ENCODE measurements at places on chromosomes 6 and 20. TPM values are rescaled to one million over a fixed set of nuclear protein-coding genes. Genes with fewer than 3 reads are reported as not detected.
A peak's percentile ranks its signal among the peaks of the same experiment; 100 is the strongest.

GRCh38 chr6:154229786-154230185 is 126.8 kb downstream of the IPCEF1 start:
- peak; percentile 66 for DNase-seq

GRCh38 chr6:35948725-35949124 is 27.8 kb upstream of the SRPK1 start:
- DNase-seq: no peak

- DNase-seq: no peak
Measured at GRCh38 chr6:143283887-143284645, 166.4 kb downstream of the ADAT2 start.

DNA sequence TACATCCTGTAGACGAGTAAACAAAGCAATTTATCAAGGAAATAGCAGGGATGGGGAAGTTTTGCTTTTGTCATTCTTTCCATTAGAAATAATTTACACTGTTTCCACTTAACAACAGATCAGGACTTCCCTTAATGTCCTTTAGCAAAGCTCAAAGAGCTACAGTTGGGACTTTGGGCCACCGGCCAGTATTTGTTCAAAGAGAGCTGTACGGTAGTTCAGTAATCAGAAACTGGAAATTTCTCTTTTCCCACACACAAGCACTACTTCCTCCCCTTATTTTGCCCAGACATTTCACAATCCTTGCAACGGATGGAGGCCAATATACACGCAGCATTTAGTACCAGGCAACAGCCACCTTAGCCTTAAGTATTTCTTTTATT is 12.1 kb upstream of the HINT3 start:
- DNase-seq: no peak

GRCh38 chr20:38004416-38004815 is 28.8 kb downstream of the TTI1 start:
- DNase-seq: no peak

- DNase-seq: no peak
Measured at GRCh38 chr20:4490606-4491280, 231.0 kb upstream of the PRND start.

DNA sequence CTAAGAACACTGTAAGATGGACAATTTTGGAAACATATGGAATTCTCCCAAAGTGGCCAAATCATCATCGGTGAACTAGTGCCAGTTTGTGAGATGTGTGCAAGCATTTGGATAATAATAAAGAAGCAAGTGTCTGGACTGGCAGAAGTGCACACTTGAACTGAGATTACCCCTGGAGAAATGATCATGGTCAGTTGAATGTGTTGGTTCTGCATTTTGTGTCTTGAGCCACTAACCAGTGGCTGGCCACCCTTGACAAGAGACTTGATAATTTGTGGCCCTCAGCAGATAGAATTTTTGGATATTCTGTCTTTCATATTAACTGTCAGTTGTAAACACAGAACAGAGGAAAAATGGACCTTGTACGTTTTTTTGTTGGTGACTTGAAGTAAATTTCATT is 37.4 kb downstream of the CITED2 start:
- no peak for DNase-seq

DNA sequence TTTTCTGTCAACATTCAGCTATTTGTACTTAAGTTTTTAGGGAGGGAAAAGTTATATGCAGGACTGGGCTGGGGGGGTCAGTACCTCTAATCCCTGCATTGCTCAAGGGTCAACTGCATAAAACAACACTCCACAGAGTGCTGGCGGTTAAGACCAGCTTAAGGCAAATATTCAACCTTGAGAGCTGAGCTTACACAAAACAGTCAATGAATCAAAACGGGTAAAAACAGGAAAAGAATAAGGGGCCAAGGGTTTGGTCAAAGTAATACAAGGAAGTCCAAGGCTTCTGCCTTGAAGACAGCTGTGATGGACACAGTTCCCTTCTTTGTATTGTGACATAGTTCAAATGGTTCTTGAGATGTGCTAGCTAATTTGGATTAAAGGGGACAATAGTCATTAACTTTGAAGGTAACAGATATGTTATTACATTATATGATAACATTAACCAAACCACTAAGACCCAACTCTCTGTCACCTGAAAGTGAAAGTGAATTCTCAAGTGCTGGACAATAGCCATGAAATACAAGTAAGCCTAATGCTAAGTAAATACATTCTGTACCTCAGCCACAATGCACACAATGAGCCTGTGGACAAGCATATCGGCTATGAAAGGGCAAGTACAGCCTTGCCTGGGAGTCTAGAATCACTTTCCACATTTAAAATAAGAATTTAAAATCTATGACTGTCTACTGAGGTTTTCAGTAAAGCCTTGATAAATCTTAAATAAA is 106.8 kb downstream of the PDE10A start:
- DNase-seq: no peak

DNA sequence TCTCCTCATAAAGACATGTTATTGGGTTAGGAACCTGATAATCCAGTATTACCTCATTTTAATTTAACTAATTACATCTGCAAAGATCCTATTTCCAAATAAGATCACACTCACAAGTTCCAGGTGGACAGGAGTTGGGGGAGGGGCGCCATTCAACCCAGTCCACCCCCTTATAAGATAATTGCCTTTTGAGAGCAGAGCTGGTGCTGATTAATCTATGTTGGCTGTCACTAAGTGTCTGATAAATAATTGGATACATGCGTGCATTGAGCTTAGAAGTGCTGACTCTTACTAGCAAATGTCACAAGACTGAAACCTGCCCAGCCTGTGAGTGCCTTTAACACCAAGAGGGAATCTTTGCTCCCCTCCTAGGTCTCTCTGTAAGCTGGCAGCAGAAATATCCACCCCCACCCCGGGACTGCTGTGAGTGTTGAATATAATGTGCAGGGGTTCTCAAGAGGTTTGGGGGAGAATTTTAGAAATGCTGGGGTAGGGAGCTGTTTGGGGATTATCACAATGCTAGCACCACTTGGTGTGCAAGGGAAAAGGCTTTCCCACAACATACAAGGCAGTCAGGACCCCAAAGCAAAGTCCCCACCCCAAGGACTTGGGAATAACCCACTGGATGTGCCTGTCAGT is 87.5 kb downstream of the ANKRD60 start:
- DNase-seq: no peak

DNA sequence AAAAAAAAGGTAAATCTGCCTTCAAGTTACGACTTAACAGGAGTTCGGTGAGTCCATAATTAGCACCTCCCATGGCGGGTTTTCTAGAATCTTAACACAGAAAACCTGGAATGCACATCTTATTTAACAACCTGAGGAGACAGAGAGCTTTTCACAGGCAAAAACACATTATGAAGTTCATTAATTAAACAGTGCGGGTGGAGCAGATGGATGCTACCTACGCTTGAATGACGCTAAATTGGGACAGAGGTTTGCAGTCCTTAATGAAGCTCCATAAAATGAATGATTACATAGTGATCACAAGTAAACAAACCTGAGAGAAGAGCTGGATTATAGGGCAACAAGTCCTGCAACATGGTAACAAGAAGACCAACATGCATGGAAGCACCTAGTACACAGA is 81.0 kb downstream of the INSM1 start:
- no peak for DNase-seq

DNA sequence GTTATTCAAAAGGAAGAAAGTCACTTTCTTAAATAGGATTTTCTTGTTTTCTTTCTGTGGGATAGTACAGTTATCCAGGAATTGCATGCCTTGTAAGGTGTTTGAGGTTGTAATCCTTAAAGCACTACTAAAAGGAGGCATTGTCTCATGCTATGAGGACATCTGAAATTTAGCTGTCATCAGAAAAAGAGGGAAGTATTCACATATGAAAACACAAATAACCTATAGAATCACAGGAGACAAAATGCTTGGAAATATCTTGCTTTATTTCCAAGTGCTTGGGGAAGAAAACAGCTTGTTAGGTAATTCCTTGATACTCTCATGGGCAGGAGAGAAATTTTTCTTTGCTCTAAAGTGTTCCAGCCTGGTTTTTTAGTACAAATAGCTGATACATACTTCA is 40.1 kb downstream of the HECA start:
- no peak for DNase-seq

DNA sequence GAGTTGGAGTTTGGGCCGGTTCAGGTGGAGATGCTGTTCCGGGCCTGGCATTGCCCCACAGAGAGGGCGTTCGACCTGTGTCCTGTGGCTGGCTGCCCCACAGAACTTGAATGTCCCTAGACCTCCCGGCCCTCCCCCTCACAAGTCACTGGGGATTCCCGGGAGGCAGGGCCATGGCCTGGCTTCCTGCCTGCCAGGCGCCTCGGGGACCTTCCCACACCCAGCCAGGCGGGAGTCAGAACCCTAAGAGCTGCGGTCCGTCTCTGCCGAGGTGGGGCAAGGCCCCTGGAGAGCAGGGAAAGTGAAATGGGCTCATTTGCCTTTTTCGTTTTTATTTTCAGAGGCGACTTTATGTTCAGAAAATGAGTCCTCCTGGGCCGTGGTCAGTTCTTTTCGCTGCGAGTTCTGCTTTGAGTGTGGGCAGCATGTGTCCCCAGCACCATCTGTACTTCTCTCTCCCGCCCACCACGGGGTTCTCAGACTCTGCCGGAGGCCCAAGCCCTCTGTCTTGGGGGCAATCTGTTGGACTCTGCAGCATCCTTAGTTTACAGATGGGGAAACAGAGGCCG is 8.5 kb downstream of the RBM38 start:
- DNase-seq: peak; percentile 78

The CCN6 gene
- total RNA-seq: 0.19 TPM

The NMBR gene
- not detected for total RNA-seq

The VSTM2L gene
- total RNA-seq: not detected

The PACRG gene
- total RNA-seq: 0.50 TPM

The B3GAT2 gene
- 0.06 TPM for total RNA-seq

The GJE1 gene
- not detected for total RNA-seq

The RNF182 gene
- not detected for total RNA-seq

The HLA-F gene
- 178 TPM for total RNA-seq

The AIF1 gene
- total RNA-seq: 150 TPM

The KCNK15 gene
- 0.31 TPM for total RNA-seq

The RNF39 gene
- not detected for total RNA-seq

The CLPSL1 gene
- total RNA-seq: not detected

The HSPA1L gene
- total RNA-seq: 1.2 TPM

The CCDC167 gene
- 51.0 TPM for total RNA-seq

The ZBTB46 gene
- total RNA-seq: not detected

The FNDC11 gene
- 0.10 TPM for total RNA-seq
